ENCODE measurements at places on chromosomes 1 and 21.

- no peak for DNase-seq
Measured at GRCh38 chr21:29237110-29238052, 61.3 kb upstream of the BACH1 start.

- DNase-seq: no peak
Measured at GRCh38 chr1:3714814-3715213, 37.4 kb upstream of the CCDC27 start.

GRCh38 chr1:44531785-44532566 is 126.9 kb downstream of the RNF220 start:
- no peak for DNase-seq

DNA sequence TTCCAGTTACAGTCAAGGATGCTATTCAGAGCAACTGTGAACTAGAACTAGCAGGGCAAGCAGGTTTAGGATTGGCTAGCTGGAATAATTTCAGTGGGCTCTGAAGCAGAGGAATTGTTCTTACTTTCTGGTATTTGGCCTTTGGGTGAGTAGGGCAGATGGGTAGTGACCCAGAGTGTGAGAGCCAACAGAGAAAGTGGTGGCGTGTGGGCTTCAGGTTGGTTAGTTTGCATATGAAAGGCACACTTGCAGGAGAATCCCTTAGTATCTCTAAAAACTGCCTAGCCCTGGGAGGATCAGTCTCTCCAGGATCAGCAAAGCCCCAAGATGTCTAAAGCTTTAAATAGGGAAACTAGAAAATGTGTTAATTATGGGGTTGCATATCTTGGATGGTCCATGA is 67.6 kb upstream of the LRRC8B start:
- no peak for DNase-seq

- no peak for DNase-seq
Measured at GRCh38 chr1:92679980-92680379, 104.9 kb downstream of the EVI5 start.

- DNase-seq: no peak
Measured at GRCh38 chr1:66283622-66284041, 250.3 kb upstream of the SGIP1 start.

GRCh38 chr1:201214886-201215285 is 24.3 kb downstream of the IGFN1 start:
- DNase-seq: no peak

DNA sequence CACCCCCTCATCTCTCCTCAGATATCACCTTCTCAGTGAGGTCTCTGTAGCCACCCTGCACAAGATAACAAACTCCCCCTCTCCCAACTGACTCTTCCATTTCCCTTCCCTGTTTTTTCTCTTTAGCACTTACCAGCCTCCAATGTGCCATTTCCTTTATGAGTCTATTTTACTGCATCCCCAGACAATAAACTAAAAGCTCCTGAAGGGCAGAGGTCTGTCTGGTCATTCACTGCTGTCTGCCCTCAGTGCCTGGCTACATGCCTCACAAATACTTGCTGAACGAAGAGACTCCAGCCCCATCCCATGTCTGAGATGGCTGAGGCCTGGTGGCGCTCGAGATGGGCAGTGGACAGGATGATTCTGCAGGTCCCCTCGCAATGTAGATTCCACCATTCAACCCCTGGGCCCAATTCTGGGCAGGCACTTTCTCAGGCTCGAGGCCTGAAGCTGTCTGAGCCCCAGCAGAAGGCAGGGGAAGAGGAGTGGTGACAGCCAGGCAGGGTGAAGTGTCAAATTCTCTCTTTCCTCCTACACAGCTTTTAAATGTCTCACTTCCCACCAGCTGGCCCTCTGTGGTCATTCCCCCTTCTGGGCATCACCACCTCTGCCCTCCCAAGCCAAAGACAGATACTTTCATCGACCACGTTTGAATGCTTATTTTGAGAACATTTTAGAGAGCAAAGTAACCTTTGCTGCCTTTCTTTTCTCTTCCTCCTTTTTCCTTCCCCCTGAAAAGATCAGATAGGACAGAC is 6.6 kb downstream of the LRRN2 start:
- no peak for DNase-seq

GRCh38 chr1:47919113-47919833 is 77.9 kb downstream of the TRABD2B start:
- DNase-seq: no peak

DNA sequence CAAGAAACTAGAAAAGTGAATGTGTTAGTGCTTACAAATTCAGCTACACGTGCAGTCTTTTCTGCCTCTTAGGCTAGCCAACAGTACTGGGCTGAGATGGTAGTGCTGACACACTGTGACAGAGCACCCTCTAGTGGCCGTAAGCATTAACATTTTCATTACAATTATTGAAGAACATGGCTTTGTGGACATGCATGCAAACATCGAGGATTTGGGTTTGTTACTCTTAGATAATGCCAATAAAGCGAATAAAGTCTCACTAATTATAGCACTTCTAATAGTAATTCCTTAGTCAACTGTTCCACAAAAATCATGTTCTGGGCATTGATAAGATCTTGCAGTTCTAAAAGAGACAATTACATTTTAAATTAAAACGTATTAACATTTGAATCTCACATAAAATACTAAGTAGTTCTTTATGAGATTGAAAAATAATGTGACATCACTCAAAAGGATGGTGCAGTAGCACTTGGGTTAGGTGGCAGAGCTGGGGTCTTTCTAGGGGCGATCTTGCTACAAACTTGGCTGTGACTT is 47.1 kb downstream of the MYSM1 start:
- peak; percentile 50 for DNase-seq

DNA sequence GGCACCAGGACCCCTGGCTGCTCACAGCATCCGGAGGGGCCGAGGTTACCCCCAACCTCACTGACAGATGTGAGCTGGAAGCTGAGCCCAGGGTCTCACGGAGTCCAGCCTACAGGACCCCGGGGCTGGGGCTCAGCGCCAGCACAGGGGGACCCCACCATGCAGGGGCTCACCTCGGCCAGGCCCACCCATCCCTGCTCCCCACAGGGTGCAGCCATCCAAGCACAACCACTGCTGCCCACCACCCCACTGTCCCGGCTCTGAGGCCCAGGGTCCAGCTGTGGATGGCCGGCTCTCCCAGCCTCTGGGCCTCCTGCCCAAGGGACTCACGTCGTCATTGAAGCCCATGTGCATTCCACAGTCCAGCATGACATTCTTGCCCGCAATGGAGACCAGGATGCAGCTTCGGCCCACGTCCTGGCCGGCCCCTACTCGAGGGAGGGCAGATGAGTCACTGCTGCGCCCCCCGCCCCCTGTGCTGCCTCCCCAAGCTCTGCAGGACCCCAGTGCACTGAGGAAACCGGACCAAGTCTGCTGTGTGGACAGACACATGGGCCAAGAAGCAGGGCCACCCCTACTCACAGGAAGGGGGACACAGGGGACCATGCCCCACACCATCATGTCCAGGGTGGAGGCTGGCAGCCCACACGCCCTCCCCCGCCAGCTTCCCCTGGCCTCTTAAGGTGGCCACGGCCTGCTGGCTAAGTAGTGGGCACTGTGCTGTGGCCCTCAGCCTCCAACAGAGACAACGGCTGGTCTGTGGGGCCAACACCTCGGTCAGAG is 3.6 kb downstream of the INTS11 start:
- DNase-seq: no peak

DNA sequence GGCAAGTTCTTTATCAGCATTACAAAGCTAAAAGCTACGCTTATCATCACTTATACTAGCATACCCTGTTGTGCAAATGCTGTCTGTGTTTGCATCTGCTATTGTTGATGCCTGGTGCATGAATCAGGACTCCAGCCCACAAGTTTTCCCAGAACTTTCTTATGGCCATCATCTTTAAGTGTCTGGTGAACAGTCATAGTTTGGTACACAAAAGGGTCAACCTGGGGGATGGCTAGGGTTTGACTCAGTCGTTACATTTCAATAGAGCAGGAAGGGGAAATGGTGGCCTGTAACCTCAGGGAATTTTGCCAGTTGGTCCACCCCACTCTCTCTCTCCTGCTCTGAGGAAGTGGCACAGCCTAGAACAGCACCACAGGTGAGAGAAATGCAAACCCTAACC is 35.4 kb downstream of the SELL start:
- no peak for DNase-seq

GRCh38 chr21:43306911-43307676 is 119.8 kb downstream of the SIK1 start:
- no peak for DNase-seq

GRCh38 chr1:28855046-28855445 is 43.1 kb downstream of the OPRD1 start:
- no peak for DNase-seq

DNA sequence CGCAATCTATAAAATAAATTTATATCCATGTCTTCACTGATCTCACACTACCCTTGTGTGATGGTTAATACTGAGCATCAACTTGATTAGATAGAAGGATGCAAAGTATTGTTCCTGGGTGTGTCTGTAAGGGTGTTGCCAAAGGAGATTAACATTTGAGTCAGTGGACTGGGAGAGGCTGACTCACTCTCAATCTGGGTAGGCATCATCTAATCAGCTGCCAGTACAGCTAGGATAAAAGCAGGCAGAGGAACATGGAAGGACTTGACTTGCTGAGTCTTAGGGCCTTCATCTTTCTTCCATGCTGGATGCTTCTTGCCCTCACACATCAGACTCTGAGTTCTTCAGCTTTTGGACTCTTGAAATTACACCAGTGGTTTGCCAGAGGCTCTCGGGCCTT is 615.4 kb downstream of the AGBL4 start:
- no peak for DNase-seq

GRCh38 chr1:62367005-62367557 is 47.8 kb upstream of the KANK4 start:
- no peak for DNase-seq

- DNase-seq: no peak
Measured at GRCh38 chr1:83967336-83967735, 31.6 kb downstream of the TTLL7 start.

- DNase-seq: no peak
Measured at GRCh38 chr21:45220071-45220481, 67.6 kb downstream of the POFUT2 start.

DNA sequence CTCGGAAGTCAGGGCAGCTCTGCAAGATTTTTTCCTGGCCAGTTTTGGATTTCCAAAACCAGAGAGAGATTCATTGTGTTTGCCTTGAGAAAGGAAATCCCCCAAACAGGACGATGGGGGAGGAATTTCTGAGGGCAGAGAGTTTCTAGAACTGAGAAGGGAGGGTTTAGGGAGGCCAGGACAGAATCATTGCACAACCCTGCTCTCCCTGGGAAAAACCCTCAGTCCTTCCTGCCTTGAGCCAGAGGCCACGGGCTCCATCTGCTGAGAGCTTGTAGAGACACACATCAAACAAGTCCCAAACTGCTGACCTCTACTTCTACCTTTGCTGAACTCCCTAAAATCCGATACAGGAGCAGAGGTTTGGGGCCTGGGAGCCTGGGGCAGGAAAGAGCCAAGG is 99.7 kb downstream of the NMNAT2 start:
- DNase-seq: no peak

DNA sequence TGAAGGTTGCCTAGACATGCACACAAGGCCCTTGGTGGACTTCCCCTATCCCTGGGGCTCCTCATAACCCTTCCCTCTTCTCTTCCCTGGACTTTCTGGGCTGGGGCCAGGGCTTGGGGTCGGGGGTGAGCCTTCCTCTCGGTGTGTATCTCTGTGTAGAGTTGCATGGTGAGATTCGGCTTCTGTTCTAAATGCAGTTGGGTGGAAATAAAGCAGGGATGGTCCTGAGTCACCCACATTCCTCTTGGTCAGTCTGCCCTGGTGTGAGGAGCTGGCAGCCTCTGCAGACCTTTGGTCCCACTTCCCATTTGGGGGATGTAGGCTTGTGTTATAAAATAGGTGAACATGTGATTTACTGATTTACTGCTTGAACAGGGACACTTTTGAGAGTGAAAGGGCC is 38.0 kb downstream of the ADARB1 start:
- no peak for DNase-seq

- no peak for DNase-seq
Measured at GRCh38 chr1:195335541-195335940, 1272.7 kb downstream of the KCNT2 start.

DNA sequence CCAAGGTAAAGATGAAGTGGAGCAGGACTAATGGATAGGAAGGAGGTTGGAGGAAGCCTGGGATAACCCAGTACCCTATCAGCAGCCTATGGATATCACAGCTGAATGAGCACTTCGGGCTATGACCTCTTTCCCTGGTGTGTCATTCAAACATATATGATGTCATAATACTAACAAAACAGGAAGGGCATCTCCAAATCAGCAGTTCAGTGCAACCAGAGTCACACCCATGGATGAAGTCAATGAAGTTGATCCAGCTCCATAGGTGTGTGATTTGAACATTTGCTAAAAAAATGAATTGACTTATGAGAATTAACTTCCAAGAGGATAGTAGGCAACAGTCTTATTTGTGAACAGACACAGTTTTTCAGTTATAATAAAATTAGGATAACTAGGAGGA is 1.7 kb upstream of the C1orf116 start:
- no peak for DNase-seq

- no peak for DNase-seq
Measured at GRCh38 chr1:184740344-184740743, 14.3 kb downstream of the EDEM3 start.

GRCh38 chr1:199015799-199016198 is 377.0 kb downstream of the PTPRC start:
- no peak for DNase-seq

- no peak for DNase-seq
Measured at GRCh38 chr1:23568608-23569383, 9.5 kb upstream of the ID3 start.

GRCh38 chr1:151237678-151238466 is 16.7 kb upstream of the PSMD4 start:
- DNase-seq: no peak

DNA sequence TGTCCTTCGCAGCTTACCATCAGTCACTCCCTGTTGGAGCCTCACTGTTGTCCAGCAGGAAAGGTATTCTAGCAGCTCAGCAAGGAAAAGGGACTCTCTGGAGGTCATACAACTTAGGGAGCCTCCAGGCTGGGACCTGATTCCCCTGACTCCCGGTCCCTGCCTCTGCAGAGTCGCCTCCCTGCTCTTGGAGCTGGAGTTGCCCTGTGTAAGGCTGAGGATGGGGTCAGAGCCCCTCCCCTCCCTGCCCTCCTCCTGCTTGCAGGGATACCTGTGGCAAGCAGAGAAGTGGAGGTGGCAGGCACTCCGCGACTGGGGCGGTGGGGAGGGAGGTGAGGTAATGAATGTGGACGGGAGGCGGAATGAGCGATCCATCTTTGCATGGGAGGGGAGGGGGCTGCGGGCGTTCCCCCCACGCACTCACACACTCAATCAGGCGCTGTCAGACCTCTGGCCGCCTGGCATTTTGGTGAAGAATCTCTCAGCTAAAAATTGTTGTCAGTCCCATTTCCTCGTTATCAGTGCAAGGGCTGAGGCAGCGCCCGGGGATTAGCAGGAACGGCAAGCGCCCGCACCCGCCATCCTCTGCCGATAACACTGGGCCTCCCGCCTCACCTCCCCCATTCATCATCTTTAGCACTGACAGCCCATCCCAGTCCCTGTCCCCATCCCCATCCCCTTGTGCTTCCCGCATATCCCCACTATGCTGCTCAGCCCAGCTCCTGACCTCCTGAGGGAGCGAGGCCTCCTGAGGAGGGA is 64.3 kb downstream of the TMEM53 start:
- DNase-seq: no peak
